Tibial artery (tissue), 4 donors: ENCODE measurements at places on chromosomes 4 and X.

- no peak for DNase-seq
These were observed 124.5 kb downstream of the NPNT start for GRCh38 chr4:106019771-106020170.

DNA sequence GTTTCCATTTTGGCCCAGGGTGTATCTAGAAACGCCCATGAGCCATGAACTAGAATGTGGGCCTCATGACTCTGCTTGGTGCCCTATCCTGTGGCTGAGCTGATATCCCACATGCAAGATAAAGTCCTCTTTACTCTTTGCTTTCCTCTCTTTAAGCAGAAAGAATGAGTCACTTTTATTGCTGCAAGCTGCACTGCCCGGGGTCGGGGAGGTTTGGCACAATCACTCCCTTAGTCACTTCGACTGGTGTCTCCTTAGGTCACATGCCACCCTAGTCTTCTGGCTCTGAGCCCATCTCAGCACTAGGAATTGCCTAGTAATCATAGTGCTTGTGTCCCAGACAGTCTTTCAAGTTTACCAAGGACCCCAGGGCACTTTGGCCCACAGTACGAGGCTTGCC lies 75.1 kb upstream of the CXorf66 start:
- no peak for DNase-seq

DNA sequence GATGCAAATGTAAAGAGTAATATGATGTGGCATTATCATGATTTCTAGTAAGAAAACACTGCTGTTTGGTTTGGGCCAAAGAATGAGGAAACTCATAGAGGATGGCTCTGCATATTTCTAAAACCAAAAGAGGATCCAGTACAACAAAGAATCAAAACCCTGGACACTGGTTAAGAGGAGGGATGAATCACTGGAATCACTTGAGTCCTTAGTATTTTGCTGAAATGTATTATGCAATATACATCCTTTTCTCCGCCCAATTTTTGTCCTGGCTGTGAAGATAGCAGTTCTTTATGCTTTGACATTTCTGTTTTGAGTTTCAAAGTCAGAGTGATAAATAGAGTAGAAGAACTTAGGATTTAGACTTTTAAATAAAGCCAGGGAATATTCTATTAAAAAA lies 345.9 kb downstream of the PACRGL start:
- no peak for DNase-seq

DNA sequence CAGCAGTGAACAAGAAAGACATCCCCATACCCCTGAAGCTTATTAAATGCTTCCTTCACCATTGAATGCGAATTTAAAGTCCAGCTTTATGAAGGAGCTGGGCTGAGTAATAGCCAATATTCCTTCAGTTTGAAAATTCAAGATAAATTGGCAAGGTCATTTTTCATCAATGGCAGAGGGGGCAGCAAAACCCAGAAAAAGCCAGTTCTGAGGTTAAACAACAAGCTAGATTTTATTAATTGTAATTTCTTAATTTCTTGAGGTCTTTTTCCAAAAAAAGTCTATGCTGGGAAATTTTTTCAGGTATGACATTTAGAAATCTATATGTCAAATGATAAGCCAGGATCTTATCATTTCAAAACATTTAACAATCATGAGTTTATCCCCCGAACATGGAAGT lies 808.9 kb downstream of the RPA4 start:
- no peak for DNase-seq

GRCh38 chr4:159446266-159446976 lies 343.5 kb downstream of the RAPGEF2 start:
- peak; percentile 63 for DNase-seq

GRCh38 chr4:163857903-163858302 lies 363.4 kb downstream of the TMA16 start:
- no peak for DNase-seq

- no peak for DNase-seq
These were observed 88.2 kb downstream of the ADGRA3 start for GRCh38 chr4:22427675-22428074.
